ENCODE measurements at places on chromosomes 16 and 17.

- no peak for DNase-seq
These were observed 3.1 kb downstream of the BANP start for GRCh38 chr16:87954361-87954760.

DNA sequence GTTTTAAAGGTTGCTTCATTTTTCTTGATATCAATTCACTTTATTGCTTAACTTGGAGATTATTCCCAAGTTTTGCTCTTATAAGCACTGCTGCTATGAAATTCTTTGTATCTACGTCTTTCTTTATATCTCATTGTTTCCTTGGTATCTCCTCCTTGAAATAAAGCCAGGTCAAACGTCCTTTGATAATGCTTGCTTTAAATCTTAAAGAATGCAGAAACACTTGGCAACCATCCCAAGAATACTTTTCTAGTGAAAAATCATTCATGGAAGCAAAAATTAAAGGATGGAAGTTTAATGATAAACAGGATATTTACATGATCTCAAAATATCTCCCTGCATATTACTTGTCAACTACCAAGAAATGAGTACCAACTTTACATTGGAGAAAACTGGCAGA lies 175.2 kb downstream of the CPPED1 start:
- DNase-seq = no peak

- no peak for DNase-seq
These were observed 147.3 kb upstream of the FOXF1 start for GRCh38 chr16:86363057-86363490.

DNA sequence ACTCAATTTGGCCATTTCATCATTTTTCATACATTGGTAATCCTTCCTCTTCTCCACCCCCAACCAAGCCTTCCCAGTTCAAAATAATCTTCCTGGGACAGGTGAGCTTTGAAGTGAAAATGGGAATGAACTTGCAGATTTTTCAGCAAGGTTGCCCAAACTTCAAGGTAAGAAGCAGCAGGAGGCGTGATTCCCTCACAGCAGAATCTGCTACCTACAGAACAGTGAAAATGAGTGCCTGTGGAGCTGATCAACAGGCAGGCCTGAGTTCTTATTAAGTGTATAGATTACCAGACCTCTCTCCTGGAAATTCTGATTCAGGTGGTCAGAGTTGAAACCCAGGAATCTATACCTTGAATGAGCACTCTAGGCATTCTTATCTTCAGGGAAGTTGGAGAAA lies 356.6 kb downstream of the RBFOX1 start:
- no peak for DNase-seq

DNA sequence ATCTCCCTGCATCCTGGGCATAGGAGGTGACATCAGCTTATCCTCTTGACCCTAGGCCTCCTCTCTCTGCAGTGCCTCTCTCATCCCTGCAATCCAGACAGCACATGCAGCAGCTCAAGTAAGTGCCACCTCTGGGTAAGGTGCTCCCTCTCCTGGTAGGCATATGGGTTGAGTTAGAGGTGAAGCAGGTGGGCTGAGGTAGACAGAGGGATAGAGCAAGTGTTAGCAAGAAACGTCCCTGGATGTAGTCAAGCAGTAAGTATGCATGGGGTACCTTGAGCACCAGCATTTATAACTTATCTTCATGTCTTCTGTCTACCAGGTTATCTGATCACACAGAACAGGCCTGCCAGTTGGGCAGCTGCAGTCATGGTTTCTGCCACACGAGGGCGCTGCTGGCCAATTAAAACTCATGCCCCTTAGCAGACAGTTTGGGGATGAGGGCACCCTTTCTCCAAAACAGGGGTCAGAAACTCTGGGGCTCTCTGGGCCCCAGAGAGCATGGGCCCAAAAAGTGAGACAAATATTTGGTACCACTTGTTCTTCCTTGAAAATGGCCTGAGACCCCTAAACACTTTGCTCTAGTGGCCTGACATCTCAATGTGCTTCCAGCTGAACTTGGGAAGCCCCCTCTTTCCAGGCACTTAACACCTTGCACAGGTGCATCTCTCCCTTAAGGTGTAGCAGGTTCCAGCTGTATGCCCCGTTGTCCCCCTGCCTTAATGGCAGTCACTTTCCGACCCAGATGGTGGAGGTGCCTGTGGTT lies 59.8 kb downstream of the NEUROD2 start:
- peak; percentile 84 for DNase-seq

DNA sequence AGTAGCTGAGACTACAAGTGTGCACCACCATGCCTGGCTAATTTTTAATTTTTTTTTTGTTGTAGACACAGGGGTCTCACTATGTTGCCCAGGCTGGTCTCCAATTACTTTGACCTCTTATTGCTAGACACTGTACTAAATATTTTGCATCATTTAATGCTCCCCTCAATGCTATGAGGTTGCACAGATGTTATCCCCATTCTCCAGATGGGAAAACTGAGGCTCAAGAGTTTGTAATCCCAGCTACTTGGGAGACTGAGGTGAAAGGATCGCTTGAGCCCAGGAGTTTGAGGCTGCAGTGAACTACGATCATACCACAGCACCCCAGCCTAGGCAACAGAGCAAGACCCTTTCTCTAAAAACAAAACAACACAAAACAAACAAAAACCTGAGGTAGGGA lies 443.3 kb upstream of the C16orf82 start:
- DNase-seq = no peak

- DNase-seq = no peak
These were observed 10.2 kb upstream of the TEX19 start for GRCh38 chr17:82348866-82349265.

GRCh38 chr17:16872351-16873173 lies 99.4 kb downstream of the TNFRSF13B start:
- DNase-seq = no peak

DNA sequence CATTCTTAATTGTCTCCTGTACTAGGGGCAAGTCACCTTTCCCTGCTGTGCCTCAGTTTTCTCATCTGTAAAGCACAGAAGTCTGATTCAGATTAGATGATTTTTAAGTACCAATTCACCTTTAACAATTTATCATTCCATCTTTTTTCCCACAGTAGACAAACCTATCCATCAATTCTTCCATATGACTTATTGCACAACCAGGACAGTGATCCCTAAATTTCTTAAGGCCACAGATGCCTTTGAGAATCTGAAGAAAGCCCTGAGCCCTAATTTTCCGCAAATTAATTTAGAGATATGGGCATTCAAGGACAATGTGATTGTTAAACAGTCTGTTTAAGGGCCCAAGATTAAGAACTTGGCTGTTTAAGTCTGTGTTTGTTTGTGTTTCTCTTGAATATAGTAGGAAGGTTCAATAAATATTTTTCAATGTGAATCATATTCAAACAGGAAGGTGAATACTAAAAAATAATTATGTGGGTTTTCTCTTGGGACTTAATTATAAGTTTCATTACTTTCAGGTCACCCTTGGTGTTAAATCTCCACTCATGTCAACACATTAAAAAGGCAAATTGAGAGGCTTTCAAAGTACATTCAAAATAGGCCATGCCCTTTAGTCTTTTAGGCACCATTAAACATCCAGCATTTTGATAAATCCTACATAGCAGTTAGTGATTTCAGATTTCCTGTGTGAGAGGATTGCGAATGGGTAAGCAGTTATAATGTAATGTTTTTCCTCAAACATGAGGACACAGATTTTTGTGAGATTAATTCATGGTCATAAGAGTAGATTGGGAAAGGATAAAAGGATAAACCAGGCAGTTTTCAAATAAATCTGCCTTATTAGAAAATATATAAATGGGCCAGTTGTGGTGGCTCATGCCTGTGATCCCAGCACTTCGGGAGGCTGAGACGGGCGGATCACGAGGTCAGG lies 34.9 kb upstream of the MMD start:
- DNase-seq = no peak

DNA sequence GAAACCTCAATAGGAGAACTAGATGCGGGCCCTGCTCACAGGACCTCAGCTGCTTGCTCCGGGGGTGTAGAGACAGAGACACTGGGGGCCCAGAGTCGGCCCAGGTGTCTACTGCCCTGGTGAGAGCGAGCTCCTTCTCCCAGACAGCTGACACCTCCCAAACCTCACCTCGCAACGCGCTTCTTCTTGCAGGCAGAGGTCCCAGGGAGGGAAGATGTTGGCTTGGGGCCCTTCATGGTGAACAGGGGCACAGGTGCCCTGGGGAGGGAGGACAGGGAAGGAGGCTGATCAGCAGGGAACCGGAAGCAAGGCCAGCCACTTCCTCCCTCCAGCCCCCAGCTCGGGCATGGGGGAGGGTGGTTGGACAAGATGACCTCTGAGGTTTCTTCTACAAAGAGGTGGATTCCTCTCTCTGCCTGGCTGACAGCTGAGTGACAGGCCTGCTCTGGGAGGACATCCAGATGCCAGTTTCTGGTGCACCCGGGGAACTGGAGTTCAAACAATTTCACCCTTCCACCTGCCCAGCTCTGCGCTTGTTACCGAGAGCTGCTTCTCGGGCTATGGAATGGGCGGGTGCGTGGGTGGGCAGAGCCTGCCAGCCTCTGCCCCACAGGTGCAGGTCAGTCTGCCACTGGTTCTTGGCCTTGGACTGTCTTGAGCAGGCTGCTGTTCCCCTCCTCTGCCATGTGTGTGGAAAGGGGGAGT lies 11.7 kb upstream of the GFAP start:
- DNase-seq = no peak

DNA sequence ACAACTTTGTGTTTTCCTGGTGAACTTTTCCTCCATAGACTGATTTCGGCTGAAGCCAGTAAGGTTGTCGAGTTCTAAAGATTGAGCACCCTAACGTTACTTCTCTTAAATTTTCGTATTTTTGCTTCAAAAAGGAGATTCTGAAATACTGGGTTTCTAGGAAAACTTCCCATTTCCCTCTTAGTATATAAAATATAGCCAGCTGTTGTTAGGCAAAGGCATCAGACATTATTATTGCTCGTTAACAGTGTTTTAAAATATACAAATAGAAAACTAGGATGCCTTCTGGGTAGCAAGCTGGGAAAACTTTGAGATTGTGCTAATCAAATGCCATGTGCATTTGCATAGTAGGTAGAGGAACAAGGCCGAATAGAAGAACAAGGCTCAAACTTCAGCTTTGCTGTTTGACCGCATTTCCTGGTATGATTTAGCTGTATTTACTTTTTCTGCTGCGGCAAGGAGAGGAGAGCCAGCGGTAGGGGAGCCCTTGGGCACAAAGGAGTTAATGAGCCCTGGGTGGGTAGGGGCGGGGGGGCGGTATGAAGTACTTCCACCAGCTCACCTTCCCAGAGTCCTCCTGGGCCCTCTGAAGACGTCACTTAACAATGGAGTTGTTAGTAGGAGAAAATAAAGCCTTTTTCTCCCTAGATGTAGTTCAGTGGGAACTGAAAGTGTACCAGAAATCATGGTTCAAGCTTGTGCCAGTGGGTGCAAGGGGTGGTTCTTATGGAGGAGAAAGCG lies 151.9 kb downstream of the MSI2 start:
- no peak for DNase-seq

DNA sequence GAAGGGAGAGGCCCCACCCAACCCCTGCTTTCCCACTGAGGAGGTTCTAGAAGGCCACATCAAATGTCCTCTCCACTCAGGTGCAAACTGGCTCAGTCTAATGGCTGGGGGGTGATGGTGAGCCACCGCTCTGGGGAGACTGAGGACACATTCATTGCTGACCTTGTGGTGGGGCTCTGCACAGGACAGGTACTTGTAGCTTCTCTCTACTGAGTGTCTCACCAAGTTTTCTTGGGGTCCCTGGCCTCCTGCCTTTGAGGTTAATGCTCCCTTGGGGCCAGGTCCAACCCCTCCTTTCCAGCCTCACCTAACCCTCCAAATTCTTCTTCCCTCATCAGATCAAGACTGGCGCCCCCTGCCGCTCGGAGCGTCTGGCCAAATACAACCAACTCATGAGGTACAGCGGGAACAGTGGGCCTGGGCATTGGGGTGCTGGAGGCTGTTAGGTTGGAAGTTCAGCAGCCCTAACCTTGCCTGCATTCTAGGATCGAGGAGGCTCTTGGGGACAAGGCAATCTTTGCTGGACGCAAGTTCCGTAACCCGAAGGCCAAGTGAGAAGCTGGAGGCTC lies 5.7 kb downstream of the ENO3 start:
- no peak for DNase-seq

DNA sequence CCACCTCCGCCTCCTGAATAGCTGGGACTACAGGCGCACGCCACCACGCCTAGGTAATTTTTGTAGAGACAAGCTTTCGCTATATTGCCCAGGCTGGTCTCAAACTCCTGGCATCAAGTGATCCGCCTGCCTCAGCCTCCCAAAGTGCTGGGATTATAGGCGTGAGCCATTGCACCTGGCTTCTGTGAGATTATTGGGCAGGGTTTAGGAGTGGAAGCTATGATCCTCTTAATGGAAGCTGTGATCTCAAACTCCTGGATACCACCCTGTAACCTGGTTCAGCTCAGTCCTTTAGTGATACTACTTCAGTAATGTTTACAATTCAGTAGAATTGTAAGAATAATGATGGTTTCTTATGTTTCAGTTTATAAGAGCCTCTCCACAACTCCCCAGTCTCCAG lies 14.1 kb downstream of the NFE2L1 start:
- no peak for DNase-seq

DNA sequence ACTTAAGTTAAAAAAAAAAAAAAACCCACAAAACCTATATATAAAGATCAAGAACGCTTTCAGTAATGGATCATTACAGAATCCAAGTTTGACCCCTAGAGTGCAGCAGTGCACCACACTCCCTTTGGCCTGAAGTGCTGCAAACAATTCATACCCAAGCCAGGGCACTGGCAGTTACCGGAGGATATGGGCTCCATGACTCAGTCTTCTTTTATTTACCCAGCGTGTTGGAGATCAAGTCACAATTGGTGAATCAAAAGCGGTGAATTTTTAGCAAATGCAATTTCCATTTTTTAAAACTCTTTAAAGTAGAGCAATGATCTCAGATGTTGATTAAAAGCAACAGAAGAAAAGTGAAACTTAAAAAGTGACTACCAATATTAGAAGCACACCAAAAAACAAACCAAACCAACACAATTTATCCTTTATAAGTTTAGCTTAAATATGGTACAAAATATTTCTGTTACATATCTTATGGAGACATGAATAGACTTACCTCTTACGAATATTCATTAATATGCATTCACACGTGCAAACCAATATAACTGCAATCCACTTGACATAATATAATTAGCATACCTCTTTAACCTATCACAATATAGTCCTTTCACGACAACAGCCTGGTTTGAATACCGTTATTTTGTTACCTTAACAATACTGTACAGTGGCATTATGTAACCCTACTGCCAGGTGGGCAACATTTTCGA lies 46.3 kb downstream of the ZNF652 start:
- peak; percentile 72 for DNase-seq

GRCh38 chr17:58538811-58539409 lies 24.5 kb upstream of the MTMR4 start:
- no peak for DNase-seq

- DNase-seq = no peak
These were observed at the start of gene OTOA for GRCh38 chr16:21663889-21664647. TSS of gene OTOA (plus strand) at chr16:21663968. CDS start at chr16:21678515, 14,547 bp downstream.

- no peak for DNase-seq
These were observed 99.7 kb downstream of the CMIP start for GRCh38 chr16:81544261-81544660.
